ENCODE measurements at places on chromosomes 5 and 9.
A peak's percentile ranks its signal among the peaks of the same experiment; 100 is the strongest.

GRCh38 chr5:56060276-56061110 lies 65.7 kb upstream of the IL6ST start:
- peak; percentile 32 for DNase-seq

DNA sequence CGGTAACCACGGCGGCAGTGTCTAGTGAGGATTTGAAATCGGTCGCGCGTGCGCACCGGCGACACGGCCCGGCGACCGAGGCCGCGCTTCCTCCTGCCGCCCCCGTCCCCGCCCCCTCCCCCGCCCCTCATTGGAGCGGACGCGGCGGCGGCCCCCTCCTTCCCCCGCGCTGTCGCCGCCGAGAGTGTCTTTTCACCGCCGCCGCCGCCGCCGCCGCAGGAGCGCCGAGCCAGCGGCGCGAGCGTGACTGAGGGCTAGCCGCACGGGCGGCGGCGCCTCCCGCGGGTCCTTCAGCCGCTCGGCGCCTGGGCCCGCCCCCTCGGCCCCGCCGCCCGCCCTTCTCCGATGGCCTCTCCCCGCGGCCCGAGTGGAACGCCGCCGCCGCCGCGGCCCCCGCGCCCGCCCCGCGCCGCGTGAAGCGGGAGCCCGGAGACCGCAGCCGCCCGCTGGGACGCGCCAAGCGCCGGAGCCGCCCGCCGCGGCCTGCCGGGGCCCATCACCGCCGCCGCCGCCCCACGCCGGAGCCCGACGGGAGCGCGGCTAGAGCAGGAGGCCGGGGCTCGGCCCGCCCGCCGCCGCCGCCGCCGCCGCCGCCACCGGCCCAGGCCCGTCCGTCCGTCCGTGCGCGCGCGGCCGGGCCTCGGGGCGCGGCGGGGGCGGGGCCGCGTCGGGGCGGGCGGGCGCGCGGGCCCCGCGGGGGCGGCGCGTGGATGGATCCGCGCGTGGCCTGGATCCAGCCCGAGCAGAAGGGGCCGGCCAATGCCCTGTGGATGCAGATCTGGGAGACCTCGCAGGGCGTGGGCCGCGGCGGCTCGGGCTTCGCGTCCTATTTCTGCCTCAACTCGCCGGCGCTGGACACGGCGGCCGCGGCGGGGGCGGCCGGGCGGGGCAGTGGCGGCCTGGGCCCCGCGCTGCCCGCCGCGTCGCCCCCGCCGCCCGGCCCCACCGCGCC lies at the start of gene TENT4A:
Gene TENT4A (plus strand): TSS at position 159 of the 952 bp plus-strand sequence. CDS start 552 bp downstream, at position 711.
- DNase-seq = no peak

DNA sequence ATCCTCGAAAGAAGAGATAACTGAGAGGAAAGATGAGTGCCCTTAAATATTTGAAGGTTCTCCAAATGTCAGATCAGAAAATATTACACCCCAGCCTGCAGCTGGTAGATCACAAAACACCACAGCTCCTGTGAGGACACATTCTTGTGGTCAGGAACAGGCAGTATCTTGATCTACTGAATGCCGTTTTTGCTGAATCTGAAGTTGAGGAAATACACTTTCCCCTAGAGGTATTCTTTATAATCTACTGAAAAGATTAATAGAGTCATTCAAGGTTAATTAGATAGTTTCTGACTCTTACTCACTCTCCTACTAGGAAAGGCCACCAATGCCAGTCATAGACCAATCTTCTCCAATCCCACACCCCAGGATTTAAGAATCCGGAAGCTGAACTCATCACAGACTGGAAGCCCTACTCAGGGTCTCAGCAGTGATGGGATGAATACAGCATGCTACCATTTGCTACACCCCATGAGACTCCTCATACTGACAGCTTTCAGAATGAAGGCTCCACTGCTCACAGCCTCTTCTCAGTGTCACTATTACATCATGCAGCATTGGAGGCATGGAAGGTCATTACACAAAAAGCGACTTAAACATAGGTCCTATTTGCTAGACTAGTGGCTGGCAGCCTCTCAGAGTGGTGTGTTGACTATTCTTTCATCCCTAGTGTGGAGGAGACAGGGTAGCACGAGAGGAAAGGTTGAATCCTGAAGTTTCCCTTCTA lies 143.9 kb upstream of the SLC1A3 start:
- DNase-seq = no peak

DNA sequence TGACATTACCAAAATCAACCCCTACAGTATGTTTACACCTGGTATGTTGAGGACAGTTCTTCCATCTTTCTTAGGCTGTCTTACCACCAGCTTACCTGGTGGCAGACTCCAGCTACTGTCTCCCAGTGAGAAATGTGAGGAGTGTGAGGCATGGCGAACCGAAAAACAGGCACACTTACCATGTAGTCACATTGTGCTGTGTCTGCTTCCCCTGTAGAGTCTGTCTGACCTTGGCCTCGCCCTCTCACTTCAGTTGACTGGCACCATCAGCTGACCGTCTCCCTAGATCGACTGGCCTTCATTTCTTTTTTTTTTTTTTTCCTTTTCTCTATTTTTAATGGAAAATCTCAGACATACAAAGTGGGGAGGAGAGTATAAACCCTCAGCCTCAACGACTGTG lies 4.9 kb downstream of the ACO1 start:
- no peak for DNase-seq

DNA sequence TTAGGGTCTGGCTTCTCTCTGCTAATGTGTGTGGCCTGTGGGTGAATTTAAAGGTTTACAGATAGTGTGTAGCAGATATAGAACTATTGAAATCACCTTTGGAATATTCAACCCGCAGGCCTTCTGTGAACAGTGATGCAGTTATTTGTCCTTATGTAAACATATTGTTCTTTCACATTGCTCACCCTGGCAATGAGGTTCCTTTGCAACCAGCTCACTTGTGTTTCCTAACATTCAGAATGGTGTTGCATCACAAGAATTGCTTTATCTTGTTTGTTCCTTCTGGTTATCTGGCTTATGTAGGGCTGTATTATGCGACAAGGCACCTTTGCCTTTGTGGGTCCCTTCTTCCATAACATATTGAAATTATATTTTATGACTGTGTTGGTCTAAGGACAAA lies 370.3 kb downstream of the NNT start:
- no peak for DNase-seq

- DNase-seq = no peak
These were observed 65.9 kb downstream of the DMRTA1 start for GRCh38 chr9:22512495-22512894.

DNA sequence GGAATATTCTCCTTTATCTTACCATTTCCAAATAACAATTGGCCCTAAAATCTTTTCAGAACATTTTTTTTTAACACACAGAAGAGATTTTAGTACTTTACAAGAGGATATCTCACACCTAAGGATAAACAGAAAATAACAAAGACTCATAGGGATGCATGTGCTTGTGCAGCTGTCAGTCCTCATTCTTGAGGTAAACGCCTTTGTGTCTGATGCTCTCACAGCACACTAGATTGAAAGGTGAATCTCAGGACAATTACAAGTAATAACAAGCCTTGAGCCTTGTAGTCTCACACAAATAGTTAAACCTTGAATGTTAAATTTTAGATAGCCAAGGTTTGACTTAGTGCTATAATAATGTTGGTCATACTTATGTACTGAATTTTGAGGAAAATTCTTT lies 439.2 kb downstream of the PTPRD start:
- no peak for DNase-seq

DNA sequence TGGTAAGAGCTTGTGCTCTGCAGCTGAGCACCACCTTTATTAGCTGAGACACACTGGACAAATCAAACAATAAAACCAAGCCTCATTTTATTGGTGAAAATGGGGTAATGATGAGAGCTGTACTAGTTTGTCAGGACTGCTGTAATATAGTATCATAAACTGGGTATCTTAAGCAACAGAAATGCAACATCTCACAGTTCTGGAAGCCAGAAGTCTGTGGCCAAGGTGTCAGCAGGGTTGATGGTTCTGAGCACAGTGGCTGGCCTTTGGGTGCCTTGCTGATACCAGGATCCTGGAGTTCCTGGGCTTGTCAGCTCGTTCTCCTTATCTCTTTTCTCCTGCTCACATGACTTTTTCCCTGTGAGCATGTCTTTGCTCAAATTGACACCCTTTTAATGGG lies 513.1 kb downstream of the IRX1 start:
- no peak for DNase-seq

DNA sequence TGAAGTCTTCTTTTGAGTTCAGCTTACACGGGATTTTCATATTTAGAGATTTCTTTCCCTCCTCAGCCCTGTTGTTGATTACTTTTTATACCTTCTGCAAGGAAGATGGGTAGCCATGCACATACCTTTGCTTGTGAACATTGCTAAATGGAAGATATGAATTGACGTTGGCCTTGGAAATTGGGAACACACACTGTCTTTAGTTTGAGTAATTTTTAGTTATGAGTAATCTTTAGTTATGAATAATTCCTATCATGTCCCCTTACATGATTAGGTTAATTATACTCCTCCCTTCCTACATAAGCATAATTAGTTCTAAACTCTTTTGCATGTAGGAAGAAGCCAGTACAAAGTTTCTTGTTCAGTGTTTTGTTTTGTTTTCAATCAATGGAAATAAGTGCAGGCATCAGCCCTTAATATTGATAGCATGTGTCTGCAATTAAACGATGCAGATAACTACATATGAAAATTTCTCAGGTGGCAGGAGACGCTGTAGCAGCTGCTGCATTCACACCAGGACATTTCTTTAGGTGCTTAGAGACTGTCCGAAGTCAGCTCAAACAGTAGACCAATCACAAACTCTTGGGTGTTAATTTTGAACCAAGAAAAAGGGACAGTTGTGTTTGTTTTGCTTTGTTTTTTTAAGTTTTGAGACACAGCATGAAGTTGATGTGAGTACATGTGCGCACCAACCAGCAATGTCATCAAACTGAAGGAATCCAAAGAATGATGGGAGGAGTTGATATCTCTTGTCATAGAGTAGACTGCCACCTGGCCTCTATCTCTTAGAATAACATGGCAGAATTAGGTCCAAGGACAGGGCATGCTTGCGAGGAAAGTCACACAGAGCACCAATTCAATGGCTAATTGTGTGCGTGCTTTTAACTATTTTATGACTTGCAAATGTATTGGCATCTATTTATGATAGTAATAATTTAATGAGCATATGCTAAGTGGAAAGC lies 51.4 kb downstream of the SMARCA2 start:
- no peak for DNase-seq

GRCh38 chr5:100157066-100157465 lies 378.1 kb upstream of the FAM174A start:
- no peak for DNase-seq

DNA sequence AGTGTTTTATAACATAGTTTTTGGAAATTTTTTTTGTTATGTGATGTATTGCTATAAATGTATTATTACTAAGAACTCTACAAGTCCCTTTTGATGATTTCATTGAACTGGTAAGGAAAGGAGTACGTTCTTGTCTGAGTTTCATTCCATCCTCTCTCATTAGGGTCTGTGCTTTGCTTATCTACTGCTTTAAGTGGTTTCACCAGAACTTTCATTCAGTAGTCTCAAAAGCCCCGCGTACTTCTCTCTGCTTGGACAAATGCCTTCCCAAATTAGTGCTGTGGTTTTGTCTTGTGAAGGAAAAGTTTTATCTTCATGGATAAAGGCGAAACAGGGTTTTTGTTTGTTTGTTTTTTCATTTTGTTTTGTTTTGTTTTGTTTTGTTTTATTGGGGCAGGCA lies 469.8 kb upstream of the WWC1 start:
- DNase-seq = no peak

DNA sequence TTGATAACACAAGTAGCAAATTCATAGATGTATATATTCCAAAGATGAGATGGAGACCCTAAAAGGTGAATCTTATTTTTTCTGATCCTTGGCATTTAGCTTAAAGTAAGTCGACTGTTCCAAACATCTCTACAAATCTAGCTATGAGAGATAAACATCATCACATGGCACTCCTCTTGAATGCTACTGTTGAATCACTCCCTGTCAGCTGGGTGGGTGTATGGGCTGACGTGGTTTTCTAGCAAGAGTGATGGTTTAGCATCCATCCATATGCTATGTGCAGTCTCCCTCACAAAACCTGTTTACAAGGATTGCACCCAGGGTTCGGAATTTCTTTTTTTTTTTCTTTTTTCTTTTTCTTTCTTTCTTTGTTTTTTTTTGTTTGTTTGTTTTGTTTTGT lies 13.8 kb downstream of the ACO1 start:
- DNase-seq = no peak

DNA sequence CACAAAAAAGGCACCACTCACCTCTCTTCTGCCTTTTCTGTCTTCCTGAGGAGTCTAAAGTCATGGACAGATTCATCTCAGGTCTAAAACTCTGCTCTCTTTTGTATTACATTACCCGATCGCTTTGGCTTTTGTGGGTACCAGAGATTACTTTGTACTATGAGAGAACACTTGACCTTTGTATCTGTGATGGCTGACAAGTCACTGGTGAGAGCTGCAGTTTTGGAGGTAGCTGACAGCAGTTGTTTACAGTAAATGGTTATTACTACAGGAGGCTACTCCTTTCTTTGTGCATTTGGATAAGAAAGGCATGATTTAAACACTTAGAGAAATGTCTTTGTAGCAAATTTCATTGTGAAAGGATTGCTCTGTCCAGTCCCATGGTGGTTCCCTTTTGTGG lies 307.3 kb downstream of the FBXL17 start:
- DNase-seq = no peak

DNA sequence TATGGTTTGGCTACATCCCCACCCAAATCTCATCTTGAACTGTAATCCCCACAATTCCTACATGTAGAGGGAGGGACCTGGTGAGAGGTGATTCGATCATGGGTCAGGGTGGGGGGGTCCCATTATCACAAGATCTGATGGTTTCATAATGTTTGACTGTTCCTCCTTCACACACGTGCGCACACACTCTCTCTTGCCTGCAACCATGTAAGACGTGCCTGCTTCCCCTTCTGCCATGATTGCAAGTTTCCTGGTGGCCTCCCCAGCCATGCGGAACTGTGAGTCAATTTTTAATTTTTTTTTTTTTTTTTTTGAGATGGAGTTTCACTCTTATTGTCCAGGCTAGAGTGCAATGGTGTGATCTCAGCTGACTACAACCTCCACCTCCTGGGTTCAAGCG lies 27.0 kb downstream of the FAM169A start:
- DNase-seq = no peak

- DNase-seq = no peak
These were observed 1.7 kb downstream of the TLE4 start for GRCh38 chr9:79573412-79573923.

- DNase-seq = no peak
These were observed 38.5 kb upstream of the NR4A3 start for GRCh38 chr9:99782962-99783718.

DNA sequence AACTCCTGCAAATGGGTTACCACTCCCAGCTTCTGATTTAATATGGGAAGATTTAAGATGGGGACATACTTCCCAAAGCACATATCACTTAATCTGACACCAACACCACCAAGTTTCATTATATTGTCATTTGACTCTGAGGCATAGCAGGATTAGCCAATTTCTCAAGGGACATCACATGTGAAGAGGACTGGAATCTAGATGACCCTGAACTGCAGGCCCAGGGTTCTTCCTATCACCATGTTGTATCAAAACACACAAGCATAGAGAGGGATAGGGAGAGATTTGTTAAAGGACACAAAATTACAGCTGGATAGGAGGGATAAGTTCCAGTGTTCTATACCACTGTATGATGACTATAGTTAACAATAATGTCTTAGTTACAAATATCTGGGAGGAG lies 168.3 kb upstream of the PPP2R2B start:
- no peak for DNase-seq
